ENCODE measurements at places on chromosomes 13 and 19.
A peak's percentile ranks its signal among the peaks of the same experiment; 100 is the strongest.

DNA sequence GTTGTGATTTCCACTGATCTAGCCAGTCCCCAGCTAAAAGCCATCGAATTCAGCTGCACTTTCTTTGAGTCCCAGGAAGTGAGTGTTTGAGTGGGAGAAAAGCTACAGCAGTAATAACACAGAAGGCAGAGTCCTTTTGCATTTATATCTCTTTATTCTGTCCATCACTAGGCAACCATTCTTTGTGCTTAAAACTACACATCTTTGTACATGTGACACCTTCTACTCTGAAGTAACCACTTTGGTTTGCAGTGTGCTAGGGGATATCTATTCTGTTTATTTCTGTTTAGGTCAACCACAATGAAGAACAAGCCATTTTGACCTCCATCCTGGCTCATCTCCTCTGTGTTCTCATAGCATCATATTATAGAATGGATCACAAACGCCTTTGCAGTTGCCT is 226.0 kb upstream of the SERP2 start:
- no peak for DNase-seq

DNA sequence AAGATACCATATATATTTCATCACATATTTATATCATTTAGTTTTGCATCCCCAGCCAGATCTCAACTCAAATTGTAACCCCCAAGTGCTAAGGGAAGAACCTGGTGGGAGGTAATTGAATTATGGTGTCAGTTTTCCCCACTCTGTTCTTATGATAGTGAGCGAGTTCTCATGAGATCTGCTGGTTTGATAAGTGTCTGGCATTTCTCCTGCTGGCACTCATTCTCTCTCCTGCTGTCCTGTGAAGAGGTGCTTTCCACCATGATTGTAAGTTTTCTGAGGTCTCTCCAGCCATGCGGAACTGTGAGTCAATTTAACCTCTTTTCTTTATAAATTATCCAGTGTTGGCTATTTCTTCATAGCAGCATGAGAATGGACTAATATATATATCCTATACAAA is 462.5 kb upstream of the SLITRK5 start:
- DNase-seq = no peak

DNA sequence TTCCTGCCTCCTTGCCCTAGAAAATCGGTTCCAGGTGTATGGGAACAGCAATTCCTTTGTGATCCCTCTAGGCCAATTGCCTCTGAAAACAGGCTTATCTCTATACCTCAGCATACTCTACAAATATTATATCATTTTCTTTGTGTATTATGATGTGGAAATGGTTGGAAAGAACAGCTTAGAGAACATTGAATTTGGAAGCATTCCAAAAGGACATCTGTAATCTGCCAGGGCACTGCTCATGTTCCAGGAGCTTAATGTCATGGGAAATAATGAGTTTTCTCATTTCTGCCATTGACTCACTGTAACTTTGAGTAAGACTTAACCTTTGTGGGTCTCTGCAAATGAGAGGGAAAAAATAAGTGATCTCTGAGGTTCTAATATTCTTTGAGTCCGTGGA is 147.3 kb downstream of the UFM1 start:
- no peak for DNase-seq

DNA sequence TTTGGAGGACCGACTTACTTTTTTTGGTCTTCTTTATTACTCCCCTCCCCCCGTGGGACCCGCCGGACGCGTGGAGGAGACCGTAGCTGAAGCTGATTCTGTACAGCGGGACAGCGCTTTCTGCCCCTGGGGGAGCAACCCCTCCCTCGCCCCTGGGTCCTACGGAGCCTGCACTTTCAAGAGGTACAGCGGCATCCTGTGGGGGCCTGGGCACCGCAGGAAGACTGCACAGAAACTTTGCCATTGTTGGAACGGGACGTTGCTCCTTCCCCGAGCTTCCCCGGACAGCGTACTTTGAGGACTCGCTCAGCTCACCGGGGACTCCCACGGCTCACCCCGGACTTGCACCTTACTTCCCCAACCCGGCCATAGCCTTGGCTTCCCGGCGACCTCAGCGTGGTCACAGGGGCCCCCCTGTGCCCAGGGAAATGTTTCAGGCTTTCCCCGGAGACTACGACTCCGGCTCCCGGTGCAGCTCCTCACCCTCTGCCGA is 409 bp downstream of the FOSB start:
- no peak for DNase-seq

GRCh38 chr13:59483501-59484145 is 680.1 kb downstream of the DIAPH3 start:
- no peak for DNase-seq

- DNase-seq = peak; percentile 80
Observed at GRCh38 chr19:36850559-36851442, at the start of gene ZNF345. TSS of gene ZNF345 (plus strand) at chr19:36850876. CDS start at chr19:36876831, 25,955 bp downstream.

DNA sequence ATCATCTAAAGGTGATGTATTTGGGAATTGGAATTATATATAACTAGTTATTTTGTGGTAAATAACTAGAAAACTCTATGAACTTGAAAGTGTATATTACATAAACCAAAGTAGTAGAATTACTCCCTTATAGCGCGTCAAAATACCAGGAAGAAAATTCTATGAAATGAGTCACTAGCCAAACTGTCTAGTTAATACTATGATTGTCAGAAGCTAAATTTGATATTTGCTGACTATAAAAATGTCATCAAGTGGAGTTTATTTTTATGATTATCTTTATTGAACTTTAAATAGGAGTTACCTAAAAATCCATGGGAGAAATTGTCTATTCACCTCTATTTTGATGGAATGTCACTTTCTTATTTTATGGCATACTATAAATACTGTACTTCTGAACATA is 100.6 kb downstream of the RNF17 start:
- no peak for DNase-seq

DNA sequence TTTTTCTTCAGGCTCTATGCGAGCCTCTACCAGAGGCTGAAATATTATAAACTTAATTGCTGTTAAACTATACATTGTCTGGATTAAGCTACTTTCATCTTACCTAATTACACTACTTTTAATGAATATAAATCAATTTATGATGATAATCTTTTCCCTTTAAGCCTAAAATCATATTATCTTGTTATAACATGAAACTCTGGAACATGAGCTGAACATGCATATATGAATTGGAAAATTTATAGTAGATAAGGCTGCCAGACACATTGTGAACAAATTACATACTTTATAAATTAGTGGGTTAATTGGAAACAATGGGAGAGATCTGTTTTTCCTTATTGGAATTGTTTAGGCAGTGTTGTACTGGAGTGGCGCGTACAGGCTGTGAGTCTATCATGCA is 45.3 kb upstream of the ZDHHC20 start:
- DNase-seq = no peak
